Psoas muscle (tissue), 8 donors: ENCODE measurements at places on chromosomes 1 and 21. TPM values are rescaled to one million over a fixed set of nuclear protein-coding genes. Genes with fewer than 3 reads are reported as not detected.

ATP1A4 gene
- 0.07 TPM for total RNA-seq

ADAMTSL4 gene
- 17.1 TPM for total RNA-seq

RGS1 gene
- total RNA-seq = 1.6 TPM

LCE1A gene
- not detected for total RNA-seq

MXRA8 gene
- 10.0 TPM for total RNA-seq

GRHL3 gene
- not detected for total RNA-seq

C1QTNF12 gene
- 1.2 TPM for total RNA-seq

THBS3 gene
- total RNA-seq = 3.1 TPM

ERG gene
- total RNA-seq = 14.5 TPM

CCNL2 gene
- 71.8 TPM for total RNA-seq

MIXL1 gene
- not detected for total RNA-seq

PTPN22 gene
- total RNA-seq = 0.57 TPM

MR1 gene
- total RNA-seq = 2.0 TPM

TFF3 gene
- total RNA-seq = 1.7 TPM

GBP2 gene
- 25.8 TPM for total RNA-seq

PRKAA2 gene
- total RNA-seq = 51.1 TPM

AQP10 gene
- not detected for total RNA-seq

TSPAN1 gene
- total RNA-seq = 2.7 TPM

GSTM1 gene
- 0.42 TPM for total RNA-seq

SAMSN1 gene
- total RNA-seq = 0.65 TPM

TNFRSF8 gene
- total RNA-seq = 0.86 TPM

BEST4 gene
- total RNA-seq = not detected
